Cerebellar nuclear complex (tissue), 1 donor: ENCODE measurements at places on chromosomes 13 and 19.

DNA sequence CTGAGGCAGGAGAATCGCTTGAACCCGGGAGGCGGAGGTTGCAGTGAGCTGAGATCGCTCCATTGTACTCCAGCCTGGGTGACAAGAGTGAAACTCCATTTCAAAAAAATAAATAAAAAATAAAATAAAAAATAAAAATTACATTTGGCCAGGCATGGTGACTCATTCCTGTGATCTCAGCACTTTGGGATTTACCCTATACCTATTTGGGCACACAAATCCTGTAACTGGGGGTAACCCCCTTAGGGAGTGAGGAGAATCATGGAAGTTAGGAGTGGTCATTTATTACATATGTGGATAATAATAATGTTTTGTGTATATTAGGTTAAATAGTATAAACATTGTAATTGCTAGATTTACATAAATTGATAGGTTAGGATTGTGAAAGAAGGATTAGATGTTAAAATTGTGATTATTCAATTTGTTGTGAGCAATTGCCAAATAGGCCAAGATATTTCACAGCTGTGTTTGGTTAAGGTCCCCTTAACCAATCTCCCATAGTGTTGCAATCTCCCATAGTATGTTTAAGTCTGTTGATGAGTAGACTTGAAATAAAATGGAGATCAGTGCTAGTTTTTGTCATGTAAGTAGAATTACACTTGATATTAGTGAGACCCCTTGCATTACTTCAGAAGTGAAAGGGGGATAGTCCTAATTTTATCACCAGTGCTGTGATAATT, 30.7 kb downstream of the ZNF844 start:
- DNase-seq = no peak

GRCh38 chr13:23957981-23958380, 60.7 kb upstream of the C1QTNF9B start:
- DNase-seq = no peak

- DNase-seq = no peak
Measured at GRCh38 chr19:33236696-33237390, 11.2 kb upstream of the SLC7A10 start.

- no peak for DNase-seq
Measured at GRCh38 chr13:110251193-110251819, 55.7 kb downstream of the COL4A1 start.

DNA sequence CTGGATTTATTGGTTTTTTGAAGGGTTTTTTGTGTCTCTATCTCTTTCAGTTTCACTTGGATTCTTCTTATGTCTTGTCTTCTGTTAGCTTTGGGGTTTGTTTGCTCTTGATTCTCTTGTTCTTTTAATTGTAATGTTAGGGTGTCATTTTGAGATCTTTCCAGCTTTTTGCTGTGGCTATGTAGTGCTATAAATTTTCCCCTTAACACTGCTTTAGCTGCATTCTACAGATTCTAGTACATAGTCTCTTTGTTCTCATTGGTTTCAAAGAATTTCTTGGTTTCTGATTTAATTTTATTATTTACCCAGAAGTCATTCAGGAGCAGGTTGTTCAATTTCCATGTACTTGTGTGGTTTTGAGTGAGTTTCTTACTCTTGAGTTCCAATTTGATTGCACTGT, 24.6 kb downstream of the ZNF430 start:
- DNase-seq = no peak

GRCh38 chr13:111664696-111665095, 344.3 kb downstream of the TEX29 start:
- DNase-seq = no peak

DNA sequence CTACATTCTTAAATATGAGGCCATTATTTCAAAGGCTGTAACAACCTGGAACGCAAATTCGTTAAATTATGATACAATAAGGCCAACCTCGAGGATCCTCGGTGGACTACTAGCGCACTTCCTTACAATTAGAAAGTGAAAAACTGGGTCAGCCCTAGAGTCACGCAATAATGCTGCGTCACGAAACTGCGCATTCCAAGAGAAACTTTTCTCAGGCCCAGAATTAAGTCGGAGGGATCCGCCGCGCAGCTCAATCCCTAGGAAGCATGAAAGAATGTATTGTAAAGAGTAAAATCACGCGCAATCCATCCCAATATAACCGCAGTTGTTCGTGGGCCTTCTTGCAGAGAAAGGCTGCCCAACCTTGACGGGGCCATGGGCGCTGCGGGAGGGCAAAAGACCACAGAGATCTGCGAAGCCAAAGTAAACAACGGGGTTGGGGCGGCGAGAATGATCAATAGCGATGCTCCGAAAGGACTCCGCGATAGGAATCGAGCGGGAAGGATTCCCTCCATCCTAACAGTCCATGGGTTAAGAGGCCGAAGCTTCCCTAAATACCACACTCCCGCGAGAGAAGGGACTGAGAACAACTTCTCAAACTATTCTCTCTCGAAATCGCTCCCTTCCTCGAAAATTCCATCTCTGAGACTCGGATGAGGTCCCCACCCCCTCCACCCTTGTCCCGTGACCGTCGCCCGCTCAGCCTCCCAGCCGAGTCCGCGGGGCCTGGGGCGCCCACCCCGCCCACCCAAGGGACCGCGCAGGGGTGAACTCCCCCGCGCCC, 564 bp downstream of the SPART start:
- no peak for DNase-seq

- DNase-seq = no peak
Measured at GRCh38 chr13:43377973-43378372, 354.6 kb downstream of the DNAJC15 start.

- no peak for DNase-seq
Measured at GRCh38 chr19:27746691-27747380, 1466.1 kb downstream of the UQCRFS1 start.

- DNase-seq = no peak
Measured at GRCh38 chr19:31838163-31838815, 489.1 kb upstream of the TSHZ3 start.

- DNase-seq = no peak
Measured at GRCh38 chr13:112465251-112466131, 89.3 kb downstream of the SPACA7 start.

DNA sequence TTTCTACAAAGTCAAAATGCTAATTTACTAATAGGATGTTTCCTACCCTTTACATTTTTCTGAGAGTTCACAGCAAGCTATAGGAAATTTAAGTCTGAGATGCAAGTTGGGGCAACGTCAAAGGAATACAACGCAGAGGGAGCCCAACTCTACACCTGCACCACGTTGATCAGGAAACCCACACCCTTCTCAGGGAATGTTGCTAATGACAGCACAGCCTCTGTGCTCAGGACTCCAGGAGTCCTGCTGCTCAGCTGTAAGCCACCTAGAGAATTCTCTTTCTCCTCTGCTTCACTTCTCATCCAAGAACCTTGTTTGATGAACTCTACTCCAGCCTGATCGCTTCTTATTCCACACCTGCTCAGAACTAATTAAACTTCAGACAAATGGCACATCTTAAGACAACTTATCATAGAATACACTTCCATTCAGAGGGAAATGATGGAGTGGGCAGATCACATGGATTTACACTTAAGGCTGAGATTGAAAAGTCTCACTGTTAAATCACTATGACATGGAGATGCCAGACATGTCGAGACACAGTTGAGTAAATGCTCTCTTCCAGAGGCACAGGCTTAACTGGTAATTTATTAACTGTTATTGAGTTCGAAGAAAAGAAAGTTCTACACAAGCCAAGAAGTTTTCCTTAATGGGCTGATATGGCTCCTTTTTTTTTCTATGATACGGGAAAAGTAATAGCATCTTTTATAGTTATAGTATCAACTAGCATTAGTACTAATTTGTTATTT, 811.6 kb upstream of the ARGLU1 start:
- DNase-seq = no peak

- peak; percentile 4 for DNase-seq
Measured at GRCh38 chr19:42052241-42052863, 17.7 kb downstream of the GRIK5 start.

GRCh38 chr13:113839536-113840204, 24.2 kb downstream of the GAS6 start:
- DNase-seq = no peak

DNA sequence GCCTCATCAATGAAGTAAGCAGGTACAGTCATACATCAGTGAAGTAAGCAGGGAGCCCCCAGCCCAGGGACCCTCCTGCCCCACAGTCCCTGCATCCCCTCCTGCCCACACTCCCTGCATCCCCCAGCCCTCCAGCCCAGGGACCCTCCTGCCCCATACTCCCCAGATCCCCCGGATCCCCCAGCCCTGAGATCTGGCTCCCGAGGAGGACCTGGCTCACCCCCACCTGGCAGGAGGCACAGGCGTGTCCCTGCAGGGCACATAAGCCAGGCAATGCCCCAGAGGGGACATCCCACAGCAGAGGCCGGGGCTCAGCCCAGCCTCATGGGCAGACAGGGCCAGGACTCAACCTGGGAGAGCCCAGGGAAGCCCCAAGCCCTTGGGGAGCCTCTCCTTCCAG, 53.6 kb upstream of the TPM4 start:
- no peak for DNase-seq

GRCh38 chr19:30314056-30314804, 58.0 kb upstream of the ZNF536 start:
- no peak for DNase-seq

DNA sequence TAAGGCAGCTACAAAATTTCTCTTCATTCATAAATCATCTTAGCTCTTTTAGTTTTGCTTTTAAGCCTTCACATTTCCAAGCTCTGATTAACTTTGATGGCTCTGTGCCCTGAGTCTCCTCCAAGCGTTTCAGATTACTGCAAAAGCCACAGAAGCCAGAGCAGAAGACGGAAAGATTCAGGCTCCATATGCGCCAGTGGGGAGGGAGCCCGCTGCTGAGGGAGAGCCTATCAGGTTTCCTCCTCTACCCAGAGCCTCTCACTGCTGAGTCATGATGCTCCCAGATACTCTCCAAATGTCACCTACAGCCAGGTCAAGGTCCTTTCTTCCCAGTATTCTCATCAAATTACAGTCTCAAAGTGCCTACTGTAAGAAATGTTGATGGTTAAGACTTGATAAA, 193.6 kb downstream of the RAP2A start:
- DNase-seq = no peak
